IPS DF 19.7 (cell line): ENCODE measurements at places on chromosomes 4 and X.

DNA sequence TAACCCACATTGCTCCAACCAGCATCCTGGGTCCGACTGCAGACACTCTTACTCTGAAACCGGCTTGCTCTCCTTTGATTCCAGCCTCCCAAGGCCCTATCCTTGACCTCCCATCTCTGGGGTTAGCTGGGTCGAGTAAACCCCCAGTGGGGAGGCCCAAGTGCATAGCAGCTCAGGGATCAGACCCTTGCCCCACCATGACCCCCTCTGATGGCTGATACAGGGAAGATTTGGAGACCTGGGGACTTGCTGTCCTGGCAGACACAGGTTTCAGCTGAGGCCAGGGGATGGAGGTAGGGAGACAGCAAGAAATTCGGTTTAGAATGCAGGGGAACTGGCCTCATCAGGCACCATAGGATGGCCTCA lies 23.6 kb upstream of the CDKL5 start:
- no peak for DNase-seq

GRCh38 chr4:185263419-185263818 lies 54.0 kb downstream of the SNX25 start:
- DNase-seq: no peak

DNA sequence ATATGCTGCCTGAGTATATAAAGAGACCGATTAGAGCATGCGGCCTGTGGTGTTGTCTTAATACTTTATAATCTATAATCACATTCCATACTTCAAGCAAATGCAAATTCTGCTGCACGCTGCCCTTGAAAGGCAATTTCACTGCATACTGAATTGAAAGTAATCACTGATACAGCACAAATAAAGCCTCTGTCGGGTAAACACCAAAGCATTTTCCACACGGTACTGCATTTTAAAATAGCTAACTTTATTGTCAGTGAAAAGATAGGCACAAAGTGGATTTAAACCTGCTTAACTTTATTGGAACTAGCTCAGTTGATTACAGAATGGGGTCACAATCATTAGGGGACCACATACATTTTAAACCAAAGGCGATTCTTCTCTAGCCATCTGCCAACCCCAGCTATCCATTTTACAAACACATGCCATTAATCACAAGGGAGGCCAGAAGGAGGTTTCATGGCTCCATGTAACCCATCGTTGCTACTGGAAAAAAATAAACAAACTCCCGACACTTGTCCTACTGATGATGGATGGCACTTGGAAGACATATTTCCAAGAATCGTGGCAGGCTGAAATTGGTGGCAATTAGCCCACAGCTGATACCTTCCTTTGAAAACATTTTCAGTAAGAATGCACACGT lies 65.9 kb downstream of the AMOT start:
- no peak for DNase-seq

DNA sequence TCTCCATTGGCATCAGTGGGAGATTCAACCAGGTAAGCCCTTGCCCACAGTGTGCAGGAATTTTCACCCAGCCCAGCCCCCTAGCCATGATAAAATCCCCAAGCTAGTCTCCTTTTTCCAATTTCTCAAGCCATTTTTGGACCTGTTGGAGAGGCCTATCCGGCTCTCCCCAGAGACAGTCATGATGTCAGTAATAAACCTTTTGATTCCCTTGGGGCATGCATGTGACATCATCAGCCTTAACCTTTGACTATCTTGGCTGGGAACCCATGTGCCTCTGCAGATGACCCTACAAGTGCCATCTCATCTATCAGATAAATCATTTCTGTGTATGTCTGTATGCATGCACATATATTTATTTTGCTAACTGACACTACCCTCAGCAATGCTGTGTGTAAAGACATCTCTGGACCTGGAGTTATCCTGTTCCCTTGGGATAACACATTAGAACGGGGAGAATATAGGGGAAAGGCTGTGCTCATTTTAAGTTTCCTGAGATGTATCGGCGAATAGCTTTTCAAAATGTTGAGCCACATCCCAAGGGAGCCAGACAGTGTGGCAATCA lies 51.0 kb downstream of the CYTL1 start:
- no peak for DNase-seq

GRCh38 chrX:11461201-11462001 lies 168.2 kb downstream of the AMELX start:
- no peak for DNase-seq

- DNase-seq: no peak
Observed at GRCh38 chrX:31212856-31213748, 141.3 kb upstream of the FTHL17 start.

DNA sequence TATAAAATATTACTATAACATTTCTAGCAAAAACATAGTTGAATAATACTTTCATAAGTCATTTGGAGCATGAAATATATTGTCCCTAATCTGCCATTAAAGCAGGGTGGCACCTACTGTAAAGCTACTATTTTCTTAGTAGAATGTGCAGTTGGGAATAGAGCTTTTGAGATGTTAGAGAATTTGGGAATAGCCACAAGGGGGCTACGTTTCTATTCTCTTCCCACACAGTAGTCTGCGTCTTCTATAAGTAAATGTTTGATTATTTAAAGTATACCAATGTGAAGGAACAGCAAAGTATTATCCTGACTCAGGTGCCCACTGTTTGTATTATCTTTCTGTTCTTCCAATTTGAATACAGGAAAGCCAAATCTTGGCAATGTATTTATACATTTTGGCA lies 323.2 kb upstream of the GIMD1 start:
- DNase-seq: no peak

DNA sequence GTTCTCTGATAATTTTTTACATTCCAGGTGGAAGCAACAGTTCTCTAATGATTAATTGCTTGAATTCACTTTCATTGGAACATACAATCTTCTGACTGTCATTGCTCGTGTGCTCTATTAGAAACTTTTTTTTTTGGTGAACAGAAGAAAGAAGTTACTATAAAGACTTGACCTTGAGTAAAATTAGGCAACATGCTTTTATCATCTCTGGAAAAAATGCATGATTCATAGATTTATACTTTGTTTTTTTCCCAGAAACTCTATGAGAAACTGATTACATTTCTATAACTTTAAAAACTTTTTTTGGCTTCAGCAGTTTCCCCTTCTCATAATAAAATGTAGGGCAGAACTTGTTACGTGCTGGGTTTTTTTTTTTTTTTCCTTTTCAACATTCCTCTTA lies 167.6 kb downstream of the ARHGAP10 start:
- no peak for DNase-seq

GRCh38 chr4:56128213-56128612 lies 179.5 kb downstream of the CEP135 start:
- DNase-seq: no peak

- DNase-seq: no peak
Observed at GRCh38 chr4:34619531-34620162, 1624.7 kb downstream of the ARAP2 start.

- DNase-seq: no peak
Observed at GRCh38 chr4:47053485-47053884, 22.1 kb downstream of the GABRB1 start.

DNA sequence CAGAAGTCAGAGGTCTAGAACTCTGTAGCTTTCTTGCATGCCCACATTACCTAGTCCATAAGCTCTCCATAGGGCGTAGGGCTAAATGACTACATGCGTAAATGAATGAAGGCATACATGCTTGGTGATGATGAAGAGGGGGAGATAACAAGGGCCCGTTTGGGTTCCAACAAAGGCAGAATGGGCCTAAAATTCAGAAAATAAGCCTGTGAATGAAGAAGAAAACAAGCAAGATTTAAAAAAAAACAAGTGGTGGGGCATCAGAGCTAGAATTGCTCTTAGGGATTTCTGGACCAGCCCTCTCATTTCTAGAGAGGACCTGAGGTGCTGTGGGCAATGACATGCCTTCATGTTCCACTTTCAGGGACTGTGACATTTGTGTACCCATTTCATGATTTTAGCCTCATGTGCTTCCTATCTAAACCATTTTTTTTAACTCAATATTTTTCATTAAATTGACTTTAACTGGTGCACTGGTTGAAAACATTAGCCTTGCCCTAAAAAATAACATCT lies 12.1 kb downstream of the GPRIN3 start:
- no peak for DNase-seq

GRCh38 chr4:98311656-98312055 lies 50.5 kb downstream of the RAP1GDS1 start:
- no peak for DNase-seq

GRCh38 chr4:104516884-104517283 lies 22.2 kb upstream of the CXXC4 start:
- DNase-seq: no peak

- DNase-seq: no peak
Observed at GRCh38 chr4:72577211-72577610, 8.2 kb upstream of the ADAMTS3 start.

GRCh38 chrX:150478496-150479492 lies 89.6 kb upstream of the MTM1 start:
- DNase-seq: no peak

DNA sequence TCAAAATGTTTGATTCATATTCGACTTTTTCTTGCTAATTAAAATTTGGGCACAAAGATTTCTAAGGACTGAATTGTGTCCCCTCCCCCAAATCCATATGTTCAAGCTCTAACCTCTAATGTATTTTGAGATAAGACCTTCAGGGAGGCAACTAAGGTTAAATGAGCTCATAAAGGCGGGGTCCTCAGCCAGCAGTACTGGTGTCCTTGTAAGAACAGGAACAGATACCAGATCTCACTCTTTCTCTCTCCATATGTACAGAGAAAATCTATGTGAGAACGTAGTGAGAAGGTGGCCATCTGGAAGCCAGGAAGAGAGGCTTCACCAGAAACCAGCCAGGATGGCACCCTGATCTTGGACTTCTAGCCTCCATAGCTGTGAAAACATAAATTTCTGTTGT lies 116.9 kb downstream of the VEGFC start:
- no peak for DNase-seq

GRCh38 chr4:154560419-154560801 lies 2.4 kb upstream of the FGB start:
- DNase-seq: no peak

DNA sequence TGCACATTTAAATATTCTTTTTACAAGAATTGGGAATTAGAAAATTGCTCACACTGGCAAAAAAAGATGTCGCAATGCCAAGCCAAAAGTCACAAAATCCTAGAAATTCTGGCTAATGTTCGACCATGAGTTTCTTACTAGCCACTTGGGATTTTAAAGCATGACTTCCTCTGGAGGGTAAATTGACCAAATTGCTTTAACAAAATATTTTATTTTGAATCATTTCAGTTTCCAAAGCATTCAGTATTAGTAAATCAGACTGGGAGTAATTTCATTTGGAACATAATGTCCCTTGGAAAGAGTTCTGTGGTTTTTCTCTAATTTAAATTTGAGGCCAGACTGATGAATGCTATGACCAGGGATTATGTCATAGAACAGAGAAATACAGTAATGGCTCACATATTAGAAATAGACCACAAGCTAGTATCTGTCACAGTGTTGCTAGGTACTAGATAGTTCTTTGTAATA lies 7.6 kb upstream of the CXCL5 start:
- no peak for DNase-seq

DNA sequence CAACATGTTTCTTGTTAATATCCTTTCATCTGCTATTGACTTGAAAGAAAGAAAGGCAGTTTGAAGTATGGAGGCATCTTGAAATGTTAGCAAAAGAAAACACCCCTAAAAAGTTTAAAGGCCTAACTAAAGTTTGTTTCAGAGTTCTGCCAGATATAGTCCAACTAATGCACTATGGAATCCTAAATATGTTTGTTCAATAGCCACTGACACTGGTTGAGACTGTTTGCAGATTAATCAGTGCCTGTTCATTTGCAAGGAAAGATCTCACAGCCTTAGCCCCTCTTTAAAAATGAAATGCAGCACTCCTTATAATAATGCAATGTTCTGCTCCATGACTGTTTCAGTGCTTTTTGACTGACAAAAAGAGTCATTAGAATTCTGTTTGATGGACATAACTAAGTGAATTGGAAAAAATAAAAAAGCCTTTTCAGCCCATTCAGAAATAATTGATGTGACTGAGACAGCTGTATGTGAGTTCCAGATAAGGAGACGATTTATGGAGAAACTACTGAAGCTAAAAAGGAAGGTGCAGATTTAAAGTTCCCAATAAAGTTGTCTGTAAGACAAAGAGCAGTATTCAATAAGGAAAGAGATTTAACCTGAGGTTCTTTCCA lies 192.0 kb downstream of the PCDH7 start:
- DNase-seq: no peak

DNA sequence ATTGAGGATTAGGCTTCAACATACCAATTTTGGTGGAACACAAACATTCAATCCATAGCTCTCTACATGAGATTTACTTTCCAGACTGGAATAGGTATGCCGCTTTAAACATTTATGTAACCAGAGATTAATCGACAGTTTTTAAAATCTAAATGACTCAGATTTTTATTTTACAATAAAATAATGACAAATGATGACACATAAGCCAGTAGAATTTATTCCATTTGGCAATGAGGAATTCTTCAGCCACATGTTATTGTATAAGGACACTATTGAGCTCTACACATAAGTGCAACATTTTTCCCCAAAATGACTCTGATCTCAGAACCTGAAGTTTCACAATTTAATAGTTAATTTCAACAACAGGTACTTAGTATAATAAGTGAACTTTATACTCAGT lies 227.0 kb upstream of the PRPS2 start:
- no peak for DNase-seq

DNA sequence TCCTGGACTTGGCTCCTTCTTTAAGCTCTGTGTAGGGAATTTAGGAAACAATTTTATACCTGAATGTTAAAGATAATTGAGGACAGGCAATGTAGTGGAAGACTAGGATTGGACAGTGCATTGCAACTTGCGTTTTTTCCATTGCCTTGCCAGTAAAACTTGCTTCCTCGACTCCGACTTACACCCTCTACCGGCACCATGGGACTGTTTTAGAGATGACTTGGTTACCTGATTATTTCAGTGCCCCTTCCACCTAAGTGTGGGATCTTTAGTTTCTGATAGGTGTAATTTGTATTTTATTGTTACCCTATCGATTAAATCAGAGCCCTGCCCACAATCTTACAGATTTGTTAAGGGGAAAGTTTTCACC lies 1.2 kb downstream of the PRPS1 start:
- no peak for DNase-seq

DNA sequence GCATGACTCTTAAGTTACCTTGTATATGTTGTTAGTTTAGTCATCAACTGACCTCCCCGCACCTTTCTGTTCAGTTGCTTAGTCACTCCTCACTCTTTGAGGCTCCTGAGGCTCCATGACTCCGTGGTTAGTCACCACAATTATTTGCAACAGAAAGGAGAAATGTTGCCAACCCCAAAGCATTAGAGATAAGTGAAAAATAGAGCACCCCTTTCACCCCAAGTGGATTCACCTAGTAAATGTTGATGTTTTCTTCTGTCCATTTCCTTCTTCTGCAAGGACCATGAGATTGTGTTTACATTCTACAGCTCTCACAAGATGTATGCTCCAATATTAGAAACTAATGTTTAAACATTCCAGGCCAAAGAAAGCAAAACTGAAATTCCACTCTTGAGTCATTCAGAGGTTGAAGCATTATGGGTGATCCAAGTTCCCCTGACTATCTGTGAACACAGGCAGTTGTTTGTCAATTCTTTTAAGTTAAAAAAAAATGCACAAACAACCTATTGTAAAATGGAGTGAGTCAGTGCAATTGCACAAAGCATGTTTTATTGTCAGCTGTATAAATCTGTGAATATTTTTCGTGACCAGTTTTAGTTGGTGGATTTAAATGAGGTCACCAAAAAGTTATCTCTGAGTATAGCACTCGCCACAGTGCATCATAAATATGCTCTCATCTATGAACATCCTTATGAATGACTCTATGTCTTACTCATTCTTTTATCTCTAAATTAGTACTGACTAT lies 552.4 kb upstream of the MAGEB2 start:
- DNase-seq: no peak

GRCh38 chrX:22662776-22663175 lies 337.0 kb upstream of the DDX53 start:
- no peak for DNase-seq

- no peak for DNase-seq
Observed at GRCh38 chrX:39443240-39443639, 642.0 kb downstream of the MID1IP1 start.
